A549 treated with CORT108297 at 1 μM for 4 hours (cell line): ENCODE measurements at places on chromosomes 4 and X. TPM values are rescaled to one million over a fixed set of nuclear protein-coding genes. Genes with fewer than 3 reads are reported as not detected.

Gene MANBA
- total RNA-seq, result 11.5 to 14.1 TPM (median 13.3 TPM) in 5 replicates

Gene SERTM2
- not detected in 5 replicates for total RNA-seq

Gene HEPH
- not detected in 5 replicates for total RNA-seq

Gene VSIG4
- not detected in 5 replicates for total RNA-seq

Gene RTL9
- 0.05 to 0.08 TPM (median 0.06 TPM) in 5 replicates for total RNA-seq

Gene SPANXA2
- 0.16 to 0.18 TPM in 2 of 5 replicates, not detected in the others for total RNA-seq

Gene CRLF2
- total RNA-seq, result 0.98 to 1.5 TPM (median 1.3 TPM) in 5 replicates

Gene GPR50
- total RNA-seq, result 0.12 to 0.17 TPM (median 0.15 TPM) in 4 of 5 replicates, not detected in the other

Gene TLR7
- total RNA-seq, result not detected in 5 replicates

Gene ABLIM2
- 1.1 to 1.9 TPM (median 1.5 TPM) in 5 replicates for total RNA-seq

Gene IQSEC2
- 32.6 to 44.7 TPM (median 40.2 TPM) in 5 replicates for total RNA-seq

Gene CCKAR
- not detected in 5 replicates for total RNA-seq

Gene FAM241A
- 0.88 to 1.1 TPM (median 1.0 TPM) in 5 replicates for total RNA-seq

Gene ASMT
- total RNA-seq, result 0.12 to 0.44 TPM (median 0.32 TPM) in 4 of 5 replicates, not detected in the other

Gene FAM236B
- not detected in 5 replicates for total RNA-seq

Gene FSTL5
- total RNA-seq, result 0.01 to 0.05 TPM (median 0.02 TPM) in 3 of 5 replicates, not detected in the others

Gene SMIM31
- total RNA-seq, result 0.02 to 0.21 TPM (median 0.09 TPM) in 5 replicates

Gene EPHA5
- total RNA-seq, result 0.24 to 0.46 TPM (median 0.39 TPM) in 5 replicates

Gene ZNF595
- 14.7 to 22.4 TPM (median 19.7 TPM) in 5 replicates for total RNA-seq

Gene CXXC4
- total RNA-seq, result 0.02 to 0.05 TPM in 2 of 5 replicates, not detected in the others

Gene KIT
- not detected in 5 replicates for total RNA-seq

Gene SLC49A3
- 0.09 to 0.28 TPM (median 0.16 TPM) in 5 replicates for total RNA-seq

Gene TBC1D9
- 6.5 to 8.3 TPM (median 7.5 TPM) in 5 replicates for total RNA-seq

Gene PDLIM3
- 0.12 to 0.14 TPM (median 0.13 TPM) in 4 of 5 replicates, not detected in the other for total RNA-seq

Gene SHROOM4
- not detected in 5 replicates for total RNA-seq

Gene LNX1
- 0.03 to 0.13 TPM (median 0.06 TPM) in 3 of 5 replicates, not detected in the others for total RNA-seq

Gene FGF13
- total RNA-seq, result 0.05 to 0.10 TPM in 2 of 5 replicates, not detected in the others

Gene SLC9A7
- 8.4 to 12.8 TPM (median 11.6 TPM) in 5 replicates for total RNA-seq

Gene SCRG1
- not detected in 5 replicates for total RNA-seq

Gene NKX3-2
- total RNA-seq, result 0.07 to 0.16 TPM (median 0.09 TPM) in 5 replicates

Gene PRDX4
- 244 to 293 TPM (median 278 TPM) in 5 replicates for total RNA-seq

Gene AKAP14
- total RNA-seq, result not detected in 5 replicates

Gene FREM3
- total RNA-seq, result not detected in 5 replicates

Gene ZNF157
- 0.05 TPM in 1 of 5 replicates, not detected in the others for total RNA-seq

Gene CNKSR2
- 2.1 to 2.9 TPM (median 2.5 TPM) in 5 replicates for total RNA-seq

Gene MAGEA10
- total RNA-seq, result 0.05 to 0.13 TPM (median 0.08 TPM) in 4 of 5 replicates, not detected in the other

Gene UGT2B10
- 0.06 TPM in 1 of 5 replicates, not detected in the others for total RNA-seq

Gene TEX13B
- total RNA-seq, result not detected in 5 replicates

Gene NCAPG
- total RNA-seq, result 25.6 to 28.3 TPM (median 27.2 TPM) in 5 replicates
